ENCODE measurements at places on chromosomes 6 and 20.
A peak's percentile ranks its signal among the peaks of the same experiment; 100 is the strongest.

DNA sequence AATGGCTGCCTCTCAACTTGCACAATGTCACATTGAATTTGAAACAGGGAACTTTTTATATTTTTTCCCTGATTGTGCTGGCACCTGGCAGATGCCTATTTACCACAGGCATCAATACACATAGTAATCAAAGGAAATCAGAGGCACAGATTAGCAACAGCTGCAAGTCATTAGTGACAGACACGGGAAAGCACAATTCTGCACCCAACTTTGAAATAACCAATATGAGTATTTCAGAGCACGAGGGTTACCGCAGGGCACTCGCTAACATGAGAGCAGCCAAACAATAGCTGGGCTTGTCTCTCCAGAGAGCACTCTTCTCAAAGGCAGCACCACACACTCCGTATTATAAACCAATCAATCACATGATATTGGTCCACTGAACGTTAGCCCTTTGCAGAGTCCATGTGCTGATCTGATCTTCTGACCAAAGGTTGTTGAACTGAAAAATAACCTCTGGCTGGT is 149.5 kb downstream of the RNF144B start:
- no peak for DNase-seq

DNA sequence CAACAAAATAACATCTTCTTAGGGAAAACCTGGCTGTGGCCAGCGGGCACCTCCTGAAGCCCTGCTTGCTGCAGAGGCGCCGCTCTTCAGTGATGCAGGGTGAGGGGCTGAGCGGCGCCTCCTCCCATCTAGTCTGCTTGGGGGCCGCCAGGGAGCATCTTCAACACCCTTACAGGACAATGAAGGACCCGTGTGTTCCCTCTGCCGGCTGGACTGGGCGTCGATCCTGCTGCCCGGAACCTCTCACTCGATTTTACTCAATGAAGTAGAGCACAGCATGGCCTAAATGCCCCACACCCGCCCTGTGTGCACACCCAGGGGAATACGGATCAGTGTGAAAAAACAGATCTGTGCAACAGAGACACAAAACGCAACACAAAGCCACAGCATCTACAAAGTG is 28.5 kb upstream of the MPC1 start:
- DNase-seq: no peak

DNA sequence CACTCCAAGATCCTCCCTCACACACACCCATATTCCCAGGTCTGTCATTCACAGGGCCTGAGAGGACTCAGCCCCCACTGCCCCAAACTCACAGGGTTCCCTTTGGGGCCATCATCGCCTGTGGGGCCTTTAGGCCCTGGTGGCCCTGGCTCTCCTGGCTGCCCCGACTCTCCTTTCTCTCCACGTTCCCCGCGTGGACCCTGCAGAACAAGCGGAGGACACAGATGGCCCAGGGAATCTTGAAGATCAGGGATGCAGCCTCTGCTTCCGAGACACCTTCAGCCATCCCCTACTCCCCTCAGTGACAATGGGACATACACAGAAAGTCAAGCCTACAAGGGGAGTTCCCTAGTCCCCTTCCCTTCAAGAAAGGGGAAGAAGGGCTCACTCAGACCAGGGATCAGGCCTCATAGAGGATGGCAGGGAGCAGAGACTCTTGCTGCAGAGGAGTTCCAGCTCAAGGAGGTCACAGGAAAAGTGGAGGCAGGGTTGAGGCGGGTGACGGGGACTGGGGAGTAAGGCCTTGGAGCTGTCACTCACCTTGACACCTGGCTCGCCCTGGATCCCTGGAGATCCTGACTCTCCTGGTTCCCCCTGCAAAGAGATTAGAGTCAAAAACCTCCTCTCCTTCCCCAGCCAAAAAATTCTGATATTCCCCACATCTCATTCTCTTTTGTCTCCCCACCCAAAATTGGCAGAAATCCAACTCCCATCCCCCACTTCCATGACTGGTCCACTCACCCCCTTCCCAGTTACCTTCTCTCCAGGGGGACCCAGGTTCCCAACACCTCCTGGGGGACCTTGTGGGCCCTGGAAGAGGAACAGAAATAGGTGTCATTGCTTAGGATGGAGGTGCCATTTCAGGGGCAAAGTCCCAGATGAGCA is 22.7 kb downstream of the COL11A2 start:
- DNase-seq: peak; percentile 46

DNA sequence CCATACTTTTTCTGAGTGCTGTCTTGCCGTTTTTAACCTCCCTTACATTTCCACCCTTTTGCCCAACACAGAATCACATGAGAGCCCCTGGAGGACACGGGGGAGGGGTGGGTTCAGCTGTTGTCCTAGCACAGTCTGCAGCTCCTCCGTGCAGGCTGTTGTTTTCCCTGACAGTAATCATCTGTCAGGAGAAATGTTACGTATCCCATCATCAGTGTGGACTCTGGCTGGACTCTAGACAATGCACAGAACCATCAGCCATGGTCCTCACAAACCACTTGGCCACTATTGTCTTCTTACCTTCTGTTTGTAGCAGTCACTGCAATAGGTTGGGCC is 92.1 kb downstream of the RIN2 start:
- no peak for DNase-seq

- no peak for DNase-seq
Measured at GRCh38 chr6:133918208-133918930, 29.5 kb downstream of the TCF21 start.

GRCh38 chr6:3294396-3294795 is 35.6 kb downstream of the PSMG4 start:
- peak; percentile 20 for DNase-seq

- DNase-seq: no peak
Measured at GRCh38 chr20:41178495-41178894, 41.2 kb downstream of the PLCG1 start.

DNA sequence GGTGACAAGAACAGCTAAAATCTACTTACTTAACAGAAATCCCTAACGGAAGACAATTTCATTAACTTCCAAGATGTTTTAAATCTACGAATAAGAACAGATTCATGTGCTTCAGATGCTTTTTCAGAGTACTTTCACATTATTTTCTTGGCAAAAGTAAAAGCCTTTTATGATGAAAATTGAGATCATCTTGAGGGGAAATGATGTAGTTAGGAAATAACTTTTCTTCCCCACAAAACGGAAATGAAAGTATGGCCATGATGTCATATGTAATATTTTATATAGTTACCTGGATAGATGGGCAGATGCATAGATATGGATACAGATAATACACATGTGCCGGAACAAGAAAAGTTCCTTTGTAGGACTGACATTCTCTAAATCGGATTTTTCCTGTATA is 32.8 kb downstream of the SASH1 start:
- no peak for DNase-seq

DNA sequence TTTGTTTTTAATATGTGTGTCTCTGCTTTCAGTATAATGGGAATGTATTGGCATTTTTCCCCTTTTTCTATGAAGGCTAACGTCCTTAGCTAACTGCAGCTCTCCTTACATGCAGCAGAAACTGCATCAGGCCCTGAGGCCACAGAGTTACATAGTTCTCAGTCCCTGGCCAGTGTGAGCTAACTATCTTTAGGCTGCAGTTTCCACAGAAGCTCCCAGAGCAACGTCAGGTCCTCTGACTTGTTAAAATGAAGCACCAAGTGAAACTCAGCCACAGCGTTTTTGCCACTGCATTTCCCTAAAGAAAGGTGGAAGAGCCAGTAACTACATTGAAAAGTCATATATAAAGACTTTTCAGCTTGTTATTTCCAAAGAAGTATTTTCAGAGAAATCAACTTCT is 244.7 kb downstream of the CBLN4 start:
- DNase-seq: no peak

Measured in upper lobe of right lung (tissue), 1 donor.